ENCODE measurements at places on chromosomes 12 and 14.

DNA sequence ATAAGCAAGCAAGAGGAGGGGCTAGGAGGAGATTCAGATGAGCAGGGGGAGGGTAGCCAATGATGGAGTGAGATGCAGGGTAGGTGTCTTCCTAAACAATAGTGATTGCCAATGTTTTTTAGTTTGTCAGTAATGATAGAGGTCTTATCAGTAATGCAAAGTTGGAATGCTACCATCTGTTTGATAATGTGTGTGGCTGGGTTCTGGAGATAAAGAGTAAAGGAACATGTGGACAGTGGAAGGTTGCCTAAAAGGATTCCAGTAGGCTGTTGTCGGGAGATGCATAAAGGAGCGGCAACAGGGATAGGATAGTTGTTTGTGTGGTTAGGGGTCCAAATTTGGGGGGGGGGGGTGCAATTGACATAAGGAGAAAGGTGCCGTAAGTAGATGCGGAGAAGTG is 52.5 kb downstream of the TESPA1 start:
- no peaks in the 10 kb centered on the region for H3K4me1 ChIP-seq
- H3K27ac ChIP-seq: no peak overlapping the region
- H3K36me3 ChIP-seq: peaks cover 12% of the 10 kb centered on the region
- DNase-seq: no peak

- peaks cover 16% of the 10 kb centered on the region for H3K36me3 ChIP-seq
- no peaks in the 10 kb centered on the region for H3K4me1 ChIP-seq
- no peak for DNase-seq
Measured at GRCh38 chr12:828726-829395, 76.5 kb downstream of the WNK1 start.

DNA sequence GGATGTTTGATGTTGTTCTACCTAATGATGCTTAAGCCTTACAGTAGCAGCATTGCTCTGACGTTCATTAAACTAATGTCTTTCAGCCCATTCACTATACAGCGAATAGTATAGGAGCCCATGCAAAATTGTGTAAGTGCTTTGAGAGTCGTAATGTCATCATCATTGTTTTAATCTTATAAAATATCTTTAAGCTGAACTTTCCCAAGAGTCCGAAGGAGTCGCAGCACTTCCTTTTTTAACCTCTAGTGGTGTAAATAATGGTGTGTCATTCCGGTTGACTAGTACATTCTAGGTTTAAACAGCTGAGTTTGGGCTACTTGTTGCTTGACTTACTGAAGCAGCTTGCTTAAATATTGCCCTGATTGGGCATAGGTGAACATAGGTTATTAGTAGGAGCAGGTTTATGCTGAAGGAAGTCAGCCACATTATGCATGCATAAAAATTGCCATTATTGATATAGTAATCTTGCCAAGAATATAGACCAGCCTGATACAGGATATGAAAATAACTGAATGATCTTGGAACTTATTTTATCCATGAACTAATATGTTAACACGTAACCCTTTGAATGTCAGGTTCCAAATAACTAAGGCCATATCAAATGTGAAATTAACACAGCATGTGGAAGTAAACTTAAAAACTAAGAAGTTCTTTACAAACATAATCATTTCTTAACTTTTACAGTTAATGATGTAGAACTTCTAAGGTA is 2.6 kb downstream of the WNK1 start:
- no peaks in the 10 kb centered on the region for H3K27me3 ChIP-seq
- H3K36me3 ChIP-seq: no peaks in the 10 kb centered on the region
- H3K4me1 ChIP-seq: peaks cover 44% of the 10 kb centered on the region
- no peak for DNase-seq

- H3K27me3 ChIP-seq: peaks cover 5% of the 10 kb centered on the region
- H3K4me1 ChIP-seq: peaks cover 4% of the 10 kb centered on the region
- H3K27ac ChIP-seq: no peak overlapping the region
Measured at GRCh38 chr14:104503691-104504090, 75.9 kb upstream of the C14orf180 start.

GRCh38 chr12:11725686-11726085 is 76.2 kb downstream of the ETV6 start:
- H3K4me3 ChIP-seq: no peak overlapping the region
- peaks cover 17% of the 10 kb centered on the region for H3K4me1 ChIP-seq
- no peak overlapping the region for H3K27ac ChIP-seq
- H3K36me3 ChIP-seq: no peaks in the 10 kb centered on the region
- DNase-seq: no peak

GRCh38 chr12:543114-543451 is 83.3 kb downstream of the B4GALNT3 start:
- no peaks in the 10 kb centered on the region for H3K36me3 ChIP-seq
- no peak overlapping the region for H3K27ac ChIP-seq
- no peak for DNase-seq

GRCh38 chr14:68137704-68138619 is 318.4 kb downstream of the RAD51B start:
- peak overlapping the region; percentile 84 for H3K4me3 ChIP-seq
- H3K4me1 ChIP-seq: peaks cover 46% of the 10 kb centered on the region
- peak overlapping the region; percentile 97 for H3K27ac ChIP-seq
